ENCODE measurements at places on chromosomes 13 and 19.
A peak's percentile ranks its signal among the peaks of the same experiment; 100 is the strongest.

DNA sequence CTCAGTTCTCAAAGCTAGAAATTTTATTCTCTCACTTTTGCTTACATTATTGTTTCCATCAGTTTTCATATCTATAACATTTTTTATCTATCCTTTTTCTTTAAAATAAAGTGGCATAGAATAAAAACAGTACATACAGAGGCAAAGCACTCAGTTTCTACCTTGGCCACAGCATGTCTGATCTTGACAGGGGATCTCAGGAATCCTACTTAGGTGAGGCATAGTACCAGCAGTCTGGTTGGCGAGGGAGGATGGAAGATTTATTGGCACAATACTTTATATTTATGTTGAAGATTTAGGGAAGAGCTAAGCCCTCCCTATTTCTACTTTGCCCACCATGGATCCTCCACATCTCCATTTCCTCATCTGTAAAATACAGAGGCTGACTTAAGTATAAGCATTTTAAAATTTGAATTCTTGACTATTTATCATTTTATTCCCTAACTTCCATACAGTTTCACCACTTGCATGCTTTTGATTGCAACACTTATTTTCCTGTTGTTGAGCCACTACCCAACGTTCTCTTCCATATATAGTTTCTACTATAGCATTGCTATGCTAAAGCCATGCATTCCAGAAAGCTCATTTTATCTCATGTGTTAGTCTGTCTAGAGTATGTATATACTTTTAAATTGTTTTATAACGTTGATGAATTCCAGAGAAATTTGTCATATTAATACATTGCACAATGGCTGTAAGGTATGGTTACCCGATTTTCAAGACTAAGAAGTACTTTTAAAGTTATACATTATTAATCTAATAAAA, 506.7 kb downstream of the KCTD12 start:
- no peak for DNase-seq

GRCh38 chr13:61078976-61079770, 336.5 kb downstream of the PCDH20 start:
- no peak for DNase-seq

GRCh38 chr13:111168107-111168506, 53.0 kb downstream of the ARHGEF7 start:
- no peak for DNase-seq

- no peak for DNase-seq
Observed at GRCh38 chr13:23658929-23659541, 88.8 kb downstream of the TNFRSF19 start.

DNA sequence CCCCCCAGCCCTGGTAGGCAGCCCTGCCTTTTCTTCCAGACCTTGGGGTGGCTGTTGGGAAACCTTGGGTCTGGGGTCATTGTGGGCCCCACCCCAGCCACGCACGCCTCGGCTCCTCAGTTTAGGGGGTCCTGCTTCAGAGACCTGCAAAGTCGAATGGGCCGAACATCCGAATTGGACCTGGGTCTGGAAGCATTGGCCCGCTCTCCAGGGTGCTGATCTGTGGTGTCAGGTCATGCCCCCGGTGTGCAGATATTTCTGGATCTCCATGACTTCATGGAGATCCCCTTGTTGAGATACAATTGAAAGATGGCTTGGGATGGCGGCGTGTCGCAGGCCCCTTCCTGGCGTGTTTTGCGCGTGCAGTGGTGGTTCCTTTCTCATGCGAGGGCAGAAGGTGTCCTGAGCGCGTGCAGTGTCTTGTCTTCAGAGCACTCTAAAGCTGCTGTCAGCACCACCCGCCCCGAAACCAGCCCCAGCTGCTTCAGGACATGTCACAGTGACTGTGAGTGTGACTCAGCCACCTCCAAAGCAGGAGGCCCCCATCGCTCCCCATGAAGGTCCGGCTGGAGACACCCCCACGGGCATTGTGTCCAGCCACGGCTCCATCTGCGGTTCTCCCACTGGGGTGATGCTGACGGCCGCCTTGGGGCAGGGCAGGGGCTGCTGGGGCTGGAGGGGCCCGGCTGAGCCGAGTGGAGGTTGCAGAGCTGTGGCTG, 112.7 kb downstream of the KDM4B start:
- peak; percentile 30 for DNase-seq

DNA sequence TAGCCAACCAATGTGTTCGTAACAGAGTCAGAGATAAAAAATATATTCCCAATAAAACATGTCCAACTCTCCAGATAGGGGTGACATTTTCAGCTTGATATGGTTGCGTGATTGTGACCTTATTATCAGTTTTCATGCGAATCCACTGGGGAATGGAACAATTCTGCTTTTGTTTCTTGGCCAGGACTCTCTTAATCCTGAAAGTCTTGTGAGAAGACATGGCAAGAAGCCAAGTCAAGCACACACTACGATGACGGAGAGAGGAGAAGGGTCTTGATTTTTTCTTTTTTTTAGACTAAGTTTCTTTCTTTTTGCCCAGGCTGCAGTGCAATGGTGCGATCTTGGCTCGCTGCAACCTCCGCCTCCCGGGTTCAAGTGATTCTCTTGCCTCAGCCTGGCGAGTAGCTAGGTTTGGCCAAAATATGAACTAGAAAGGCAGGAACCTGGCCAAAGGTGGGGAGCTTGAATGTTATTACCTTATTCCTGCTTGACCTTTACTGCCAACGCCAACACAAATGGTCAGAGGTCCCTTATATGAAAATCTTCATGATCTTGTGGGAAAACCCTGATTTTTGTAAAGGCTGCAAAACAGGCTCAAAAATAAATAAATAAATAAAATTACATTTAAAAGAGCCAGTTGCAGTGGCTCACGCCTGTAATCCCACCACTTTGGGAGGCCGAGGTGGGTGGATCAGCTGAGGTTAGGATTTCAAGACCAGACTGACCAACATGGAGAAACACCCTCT, 14.5 kb downstream of the ZNF816 start:
- DNase-seq = no peak

- DNase-seq = peak; percentile 33
Observed at GRCh38 chr19:42657556-42657955, 62.8 kb upstream of the CEACAM8 start.

Data from RKO (cell line).